Pancreas (tissue), 10 donors: ENCODE measurements at places on chromosomes 12 and 14. TPM values are rescaled to one million over a fixed set of nuclear protein-coding genes. Genes with fewer than 3 reads are reported as not detected.

DNA sequence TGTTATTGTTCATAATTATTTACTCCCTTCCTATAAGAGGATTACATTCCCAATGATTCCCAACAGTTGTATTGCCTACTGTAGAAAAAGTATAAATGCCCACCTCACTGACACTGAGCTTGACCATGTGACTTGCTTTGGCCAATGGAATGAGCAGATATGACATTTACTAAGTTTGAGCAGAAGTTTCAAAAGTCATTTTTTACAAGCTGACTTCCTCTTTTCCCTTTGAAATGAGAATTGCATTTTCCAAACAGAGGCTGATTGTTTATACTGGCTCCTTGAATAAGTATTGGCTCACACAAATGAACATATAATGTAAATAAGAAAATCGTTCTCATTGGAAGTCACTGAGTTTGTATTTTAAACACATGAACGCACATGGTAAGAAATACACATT, 116.4 kb upstream of the LRFN5 start:
- H3K27ac ChIP-seq = no peak overlapping the region
- H3K36me3 ChIP-seq = no peaks in the 10 kb centered on the region
- H3K4me3 ChIP-seq = no peak overlapping the region
- no peak for DNase-seq
- no peaks in the 10 kb centered on the region for H3K4me1 ChIP-seq

DNA sequence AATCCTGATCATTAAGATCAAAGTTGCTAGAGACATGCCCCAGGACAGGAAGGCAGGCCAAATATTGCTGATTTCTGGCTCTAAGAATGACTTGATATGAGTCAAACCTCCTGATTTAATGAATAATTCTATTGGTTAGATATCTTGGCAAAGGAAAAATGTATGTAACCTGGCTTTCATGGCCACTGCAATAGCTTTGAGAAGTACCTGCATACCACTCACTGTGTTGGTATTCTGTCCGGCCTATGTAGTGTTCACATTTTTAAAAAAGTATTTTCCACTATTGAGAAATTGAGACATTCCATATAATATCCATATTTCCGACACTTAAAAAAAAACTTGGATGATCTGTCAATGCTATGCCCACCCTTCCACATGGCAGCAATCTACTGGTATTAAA, 283.1 kb upstream of the SOX5 start:
- H3K27me3 ChIP-seq = no peaks in the 10 kb centered on the region
- no peaks in the 10 kb centered on the region for H3K36me3 ChIP-seq
- H3K4me1 ChIP-seq = no peaks in the 10 kb centered on the region
- no peak overlapping the region for H3K27ac ChIP-seq

- no peaks in the 10 kb centered on the region for H3K27me3 ChIP-seq
- H3K4me1 ChIP-seq = no peaks in the 10 kb centered on the region
- peak; percentile 40 for DNase-seq
- no peak overlapping the region for H3K27ac ChIP-seq
Observed at GRCh38 chr12:130281153-130281799, 56.4 kb upstream of the PIWIL1 start.

DNA sequence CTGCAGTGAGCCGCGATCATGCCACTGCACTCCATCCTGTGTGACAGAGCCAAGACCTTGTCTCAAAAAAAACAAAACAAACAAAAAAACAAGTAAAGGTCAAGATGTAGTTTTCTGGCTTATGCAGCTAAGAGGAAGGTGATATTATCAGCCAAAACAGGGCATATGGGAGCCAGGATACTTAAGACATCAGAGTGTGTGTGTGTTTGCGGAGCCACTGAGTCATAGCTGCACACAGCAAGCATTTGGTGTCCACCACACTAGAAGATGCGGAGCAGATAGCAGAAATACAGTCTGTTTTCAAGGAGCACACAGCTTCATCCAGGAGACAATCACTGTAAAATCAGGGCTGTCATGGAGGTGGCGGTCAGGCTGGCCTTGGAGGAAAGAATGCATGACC, 72.6 kb upstream of the REP15 start:
- no peak overlapping the region for H3K27ac ChIP-seq
- no peaks in the 10 kb centered on the region for H3K4me1 ChIP-seq
- H3K36me3 ChIP-seq = no peaks in the 10 kb centered on the region
- no peak for DNase-seq

DNA sequence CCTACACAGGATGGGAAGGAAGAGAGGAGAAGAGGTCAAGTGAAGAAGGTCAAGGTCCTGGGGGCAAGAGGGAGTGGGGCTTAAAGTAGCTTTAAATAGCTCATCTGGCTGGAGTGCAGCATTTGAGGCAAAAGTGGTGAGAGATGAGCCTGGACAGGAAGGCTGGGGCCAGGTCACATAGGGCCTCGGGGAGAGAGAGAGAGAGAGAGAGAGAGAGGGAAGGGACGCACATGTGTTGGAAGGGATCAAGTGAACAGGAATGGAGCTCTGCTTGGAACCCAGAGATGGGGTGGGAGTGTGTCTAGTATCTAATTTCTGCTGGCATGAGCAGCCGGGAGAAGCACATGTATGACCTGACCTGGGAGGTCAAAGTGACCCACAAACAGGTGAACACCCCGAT, 407.5 kb downstream of the MED13L start:
- no peak for DNase-seq
- H3K36me3 ChIP-seq = no peaks in the 10 kb centered on the region
- H3K27ac ChIP-seq = no peak overlapping the region

DNA sequence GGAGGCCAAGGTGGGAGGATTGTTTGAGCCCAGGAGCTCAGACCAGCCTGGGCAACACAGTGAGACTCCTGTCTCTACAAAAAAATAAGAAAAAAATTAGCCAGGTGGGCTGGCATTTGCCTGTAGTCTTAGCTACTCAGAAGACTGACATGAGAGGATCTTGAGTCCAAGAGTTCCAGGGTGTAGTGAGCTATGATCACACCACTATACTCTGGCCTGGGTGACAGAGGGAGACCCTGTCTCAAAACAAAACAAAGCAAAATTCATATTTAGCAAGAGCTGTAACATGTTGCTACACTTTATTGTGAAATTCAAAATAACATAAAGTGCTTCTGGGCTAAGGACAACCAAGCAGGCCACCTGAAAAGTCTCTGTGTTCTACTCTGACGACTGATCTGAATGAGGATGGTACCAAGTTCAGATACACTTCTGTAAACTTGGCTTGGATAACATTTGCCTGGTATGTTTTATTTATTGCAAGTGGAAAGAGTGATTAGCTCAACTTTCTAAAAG, 11.6 kb upstream of the STRN3 start:
- DNase-seq = no peak
- H3K27ac ChIP-seq = no peak overlapping the region
- no peak overlapping the region for H3K4me3 ChIP-seq

DNA sequence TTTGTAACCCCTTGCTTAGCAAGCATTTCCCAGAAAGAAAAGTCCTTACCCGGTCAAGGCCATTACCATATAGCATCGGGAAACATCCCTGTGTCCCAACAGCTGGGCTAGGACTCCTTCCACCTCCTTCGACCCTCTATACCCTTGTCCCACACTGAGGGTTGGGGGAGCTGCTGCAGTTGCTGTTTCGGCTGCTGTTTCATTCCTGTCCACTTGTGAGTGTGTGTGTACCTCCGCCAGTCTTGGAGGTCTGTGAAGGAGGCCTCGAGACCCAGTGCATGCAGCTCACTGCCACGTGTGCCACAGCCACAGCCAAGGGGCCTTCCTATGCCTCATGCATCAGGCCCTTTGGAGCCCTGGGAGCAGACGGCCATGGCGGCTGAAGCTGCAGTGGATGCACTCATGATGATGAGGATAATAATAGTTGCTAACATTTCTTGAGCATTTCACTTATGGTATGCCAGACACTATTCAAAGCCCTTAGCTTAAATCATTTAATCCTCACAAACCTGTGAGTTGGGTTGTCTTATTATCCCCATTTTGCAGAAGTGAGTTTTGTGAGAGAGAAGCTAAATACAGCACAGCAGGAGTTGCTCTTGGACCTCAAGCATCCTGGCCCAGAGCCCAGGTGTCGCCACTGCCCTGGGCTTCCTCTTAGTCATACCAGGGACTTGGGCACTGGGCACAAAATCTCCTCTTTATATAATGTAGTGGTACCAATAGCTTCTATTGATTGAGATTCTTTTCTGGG, 156.5 kb downstream of the PRKCH start:
- DNase-seq = peak; percentile 84
- H3K27ac ChIP-seq = no peak overlapping the region
- H3K27me3 ChIP-seq = no peaks in the 10 kb centered on the region
- no peak overlapping the region for H3K4me3 ChIP-seq

DNA sequence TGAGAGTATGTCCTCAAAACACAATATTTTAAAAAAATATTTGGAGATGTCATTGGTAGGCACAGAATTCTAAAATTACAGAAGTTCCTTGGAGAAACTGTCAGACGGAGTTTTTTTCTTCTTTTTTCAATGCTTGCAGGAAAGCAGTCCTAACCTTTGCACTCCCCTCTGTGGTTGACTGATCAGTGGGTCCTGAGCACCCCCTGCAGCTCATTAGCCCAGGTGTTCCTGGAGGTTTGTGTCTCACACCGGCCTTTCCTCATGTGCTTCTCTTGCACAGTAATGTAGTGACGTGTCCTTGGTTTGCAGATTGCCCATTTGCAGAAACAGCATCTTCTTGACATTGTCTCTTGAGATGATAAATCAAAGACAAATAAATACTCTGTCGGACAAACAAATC, 513.0 kb downstream of the TMEM121 start:
- H3K27me3 ChIP-seq = no peaks in the 10 kb centered on the region
- no peak overlapping the region for H3K27ac ChIP-seq
- DNase-seq = no peak
- no peak overlapping the region for H3K4me3 ChIP-seq

Gene FOXM1
- 1.5 TPM for total RNA-seq

Gene TSPAN9
- 9.6 TPM for total RNA-seq

Gene SSTR1
- total RNA-seq = 2.0 TPM

Gene CLEC4C
- not detected for total RNA-seq
